ENCODE measurements at places on chromosomes 7 and 10. TPM values are rescaled to one million over a fixed set of nuclear protein-coding genes. Genes with fewer than 3 reads are reported as not detected.

CALY gene
- 0.74 TPM for total RNA-seq

GPR15LG gene
- total RNA-seq = not detected

CARD11 gene
- 1.8 TPM for total RNA-seq

ZPBP gene
- not detected for total RNA-seq

All from A549 treated with AZD2906 at 1 μM for 4 hours (cell line).